Mucosa of gallbladder (tissue), 1 donor: ENCODE measurements at places on chromosomes 12 and 14. TPM values are rescaled to one million over a fixed set of nuclear protein-coding genes. Genes with fewer than 3 reads are reported as not detected.

DLGAP5 gene
- 1.2 TPM for total RNA-seq

CEBPE gene
- total RNA-seq: 0.20 TPM

CCDC175 gene
- total RNA-seq: 0.58 TPM

C1S gene
- total RNA-seq: 319 TPM

NID2 gene
- total RNA-seq: 14.6 TPM

TMCC3 gene
- total RNA-seq: 6.1 TPM

KRT72 gene
- not detected for total RNA-seq

REP15 gene
- 0.95 TPM for total RNA-seq

DAAM1 gene
- total RNA-seq: 37.9 TPM

DIO2 gene
- total RNA-seq: 1.8 TPM
